ENCODE measurements at places on chromosomes 16 and 17.

DNA sequence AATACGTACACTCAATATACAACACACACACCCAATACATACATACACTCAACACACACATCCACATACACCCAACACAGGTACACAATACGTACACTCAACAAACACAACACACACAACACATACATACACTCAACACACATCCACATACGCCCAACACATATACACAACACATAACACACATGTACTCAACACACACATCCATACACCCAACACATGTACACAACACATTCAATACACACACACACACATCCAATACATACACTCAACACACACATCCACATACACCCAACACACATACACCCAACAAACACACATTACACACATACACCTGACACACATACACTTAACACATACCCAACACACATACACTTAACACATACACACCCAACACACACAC lies 95.9 kb downstream of the CCDC182 start:
- DNase-seq: peak; percentile 41

- DNase-seq: no peak
These were observed 53.8 kb upstream of the SLC25A19 start for GRCh38 chr17:75342996-75343395.

DNA sequence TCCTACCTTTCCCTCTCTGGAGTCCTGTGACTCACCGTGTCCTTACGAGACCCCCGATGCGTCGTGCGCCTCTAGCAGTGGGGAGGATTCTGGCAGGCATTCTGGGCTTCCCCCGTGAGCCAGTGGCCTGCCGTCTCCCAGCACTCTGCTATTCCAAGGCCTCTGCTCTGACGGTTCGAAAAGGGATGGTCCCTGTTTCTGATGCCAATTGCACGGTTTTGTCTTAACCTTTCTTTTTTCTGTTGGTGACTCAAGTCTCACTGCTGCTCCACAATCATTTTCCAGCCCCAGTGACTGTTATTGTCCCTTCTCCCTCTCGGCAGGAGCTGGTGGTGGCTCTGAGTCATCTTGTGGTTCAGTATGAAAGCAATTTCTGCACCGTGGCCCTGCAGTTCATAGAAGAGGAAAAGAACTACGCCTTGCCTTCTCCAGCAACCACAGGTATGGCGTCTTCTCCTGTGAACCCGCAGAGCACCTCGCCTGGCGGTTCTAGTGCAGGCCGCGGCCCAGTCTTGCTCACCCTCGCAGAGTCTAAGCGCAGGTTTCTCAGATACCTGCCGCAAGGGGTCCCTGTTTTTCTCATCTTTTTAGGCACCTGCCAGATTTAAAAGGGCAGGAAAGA lies 100.1 kb upstream of the CHMP6 start:
- peak; percentile 99 for DNase-seq

DNA sequence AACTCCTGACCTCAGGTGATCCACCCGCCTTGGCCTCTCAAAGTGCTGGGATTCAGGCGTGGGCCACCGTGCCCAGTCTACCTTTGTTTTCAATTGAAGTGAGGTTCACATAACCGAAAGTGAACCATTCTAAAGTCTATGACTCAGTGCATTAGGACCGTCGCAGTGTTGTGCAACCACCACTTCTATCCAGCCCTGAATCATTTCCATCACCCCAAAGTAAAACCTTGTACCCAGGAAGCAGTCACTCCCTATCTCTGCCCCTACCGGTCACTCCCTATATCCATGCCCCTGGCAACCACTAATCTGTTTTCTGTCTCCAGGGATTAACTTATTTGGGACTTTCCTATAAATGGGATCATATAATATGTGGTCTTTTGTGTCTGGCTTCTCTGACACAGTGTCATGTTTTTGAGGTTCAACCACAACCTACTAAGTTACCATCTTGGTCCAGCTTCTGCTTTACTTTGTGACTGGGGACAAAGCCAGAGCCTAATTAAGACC lies 28.3 kb upstream of the CDC42EP4 start:
- DNase-seq: peak; percentile 94

- no peak for DNase-seq
These were observed 73.2 kb upstream of the C16orf82 start for GRCh38 chr16:26993511-26993910.

GRCh38 chr16:89853306-89853993 lies 19.9 kb upstream of the TCF25 start:
- DNase-seq: peak; percentile 75

DNA sequence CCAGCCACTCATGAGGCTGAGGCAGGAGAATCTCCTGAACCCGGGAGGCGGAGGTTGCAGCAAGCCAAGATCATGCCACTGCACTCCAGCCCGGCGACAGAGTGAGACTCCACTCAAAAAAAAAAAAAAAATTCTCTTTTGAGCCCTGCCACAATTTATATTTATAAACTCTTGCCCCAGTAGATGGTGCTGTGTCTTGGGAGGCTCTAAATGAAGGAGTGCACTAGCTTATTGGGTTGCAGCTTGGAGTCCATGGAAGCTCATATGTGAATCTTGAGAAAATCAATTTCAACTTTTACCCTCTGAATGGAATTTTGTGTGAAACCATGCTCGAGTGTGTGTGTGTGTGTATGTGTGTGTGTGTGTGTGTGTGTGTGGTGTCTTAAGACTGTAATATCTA lies 420.1 kb downstream of the HS3ST4 start:
- no peak for DNase-seq

DNA sequence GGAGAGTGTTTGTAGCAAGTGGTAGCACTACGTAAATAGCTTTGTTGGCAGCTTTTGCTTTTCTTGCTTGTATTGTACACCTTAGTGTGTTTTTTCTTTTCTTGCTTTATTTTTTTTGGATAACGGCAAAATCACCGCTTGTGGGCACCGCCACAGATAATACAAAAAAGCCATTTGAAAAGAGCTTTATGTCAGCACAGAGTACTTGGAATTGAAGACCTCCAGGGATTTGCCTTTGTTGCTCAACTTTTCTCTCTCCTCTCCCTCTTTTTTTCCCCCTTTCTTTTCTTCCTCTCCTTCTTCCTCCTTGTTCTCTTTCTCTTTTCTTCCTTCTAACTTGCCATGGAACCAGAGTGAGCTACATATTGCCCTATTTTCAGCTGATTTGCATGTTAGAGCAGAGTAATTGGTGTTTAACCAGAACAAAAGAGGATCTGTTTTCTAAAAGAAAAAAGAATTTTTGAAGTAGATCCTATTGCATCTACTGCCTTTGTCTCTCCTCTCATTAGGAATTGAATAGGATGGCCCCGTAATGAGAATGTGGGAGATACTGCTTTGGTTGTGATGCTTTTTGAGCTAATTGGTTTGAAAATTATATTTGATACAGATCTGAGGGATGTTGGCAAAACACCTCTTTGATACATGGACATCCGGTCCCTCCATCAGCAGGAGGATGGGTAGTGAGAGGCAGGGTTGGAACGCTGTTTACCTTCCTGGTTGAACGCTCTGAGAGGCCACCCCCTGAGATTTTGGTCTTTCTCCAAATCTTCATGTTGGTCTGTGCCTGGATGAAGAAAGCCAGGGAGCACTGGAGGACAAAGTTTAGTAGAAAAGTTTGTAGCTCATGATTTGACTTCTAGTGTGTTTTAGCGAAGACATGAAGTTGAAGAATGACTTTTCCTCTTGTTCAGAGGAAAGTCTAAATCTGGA lies 85.6 kb downstream of the MSI2 start:
- DNase-seq: no peak
